Heart right ventricle (tissue), 16 donors: ENCODE measurements at places on chromosomes 13 and 19. TPM values are rescaled to one million over a fixed set of nuclear protein-coding genes. Genes with fewer than 3 reads are reported as not detected.

DNA sequence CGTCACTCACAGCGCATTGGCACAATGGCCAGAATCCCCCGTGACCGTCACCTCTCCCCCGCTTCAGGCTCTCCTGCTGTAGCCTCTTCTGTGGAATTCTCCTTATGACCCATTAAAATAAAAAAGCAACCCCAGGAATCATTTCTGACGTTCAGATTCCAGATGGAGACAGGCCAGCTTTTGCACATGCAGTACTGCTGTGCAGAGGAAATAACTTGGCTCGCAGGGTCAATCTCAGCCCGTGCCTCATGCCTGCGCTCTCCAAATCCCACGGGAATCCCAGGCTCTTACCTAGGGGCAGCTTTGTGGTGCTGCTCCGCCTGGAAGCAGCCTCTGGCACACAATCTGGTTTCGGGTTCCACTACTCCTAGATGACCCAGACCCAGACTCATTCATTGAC, 32.7 kb upstream of the SOX1 start:
- H3K27me3 ChIP-seq: peaks cover 8% of the 10 kb centered on the region
- no peaks in the 10 kb centered on the region for H3K4me1 ChIP-seq
- H3K36me3 ChIP-seq: no peaks in the 10 kb centered on the region
- H3K4me3 ChIP-seq: no peak overlapping the region
- no peak for DNase-seq

RINL gene
- 2.9 TPM for total RNA-seq

GRCh38 chr19:49741210-49741844, 21.8 kb downstream of the TSKS start:
- no peak overlapping the region for H3K4me3 ChIP-seq
- DNase-seq: no peak
- H3K4me1 ChIP-seq: no peaks in the 10 kb centered on the region
- no peaks in the 10 kb centered on the region for H3K27me3 ChIP-seq
- no peak overlapping the region for H3K27ac ChIP-seq

DNA sequence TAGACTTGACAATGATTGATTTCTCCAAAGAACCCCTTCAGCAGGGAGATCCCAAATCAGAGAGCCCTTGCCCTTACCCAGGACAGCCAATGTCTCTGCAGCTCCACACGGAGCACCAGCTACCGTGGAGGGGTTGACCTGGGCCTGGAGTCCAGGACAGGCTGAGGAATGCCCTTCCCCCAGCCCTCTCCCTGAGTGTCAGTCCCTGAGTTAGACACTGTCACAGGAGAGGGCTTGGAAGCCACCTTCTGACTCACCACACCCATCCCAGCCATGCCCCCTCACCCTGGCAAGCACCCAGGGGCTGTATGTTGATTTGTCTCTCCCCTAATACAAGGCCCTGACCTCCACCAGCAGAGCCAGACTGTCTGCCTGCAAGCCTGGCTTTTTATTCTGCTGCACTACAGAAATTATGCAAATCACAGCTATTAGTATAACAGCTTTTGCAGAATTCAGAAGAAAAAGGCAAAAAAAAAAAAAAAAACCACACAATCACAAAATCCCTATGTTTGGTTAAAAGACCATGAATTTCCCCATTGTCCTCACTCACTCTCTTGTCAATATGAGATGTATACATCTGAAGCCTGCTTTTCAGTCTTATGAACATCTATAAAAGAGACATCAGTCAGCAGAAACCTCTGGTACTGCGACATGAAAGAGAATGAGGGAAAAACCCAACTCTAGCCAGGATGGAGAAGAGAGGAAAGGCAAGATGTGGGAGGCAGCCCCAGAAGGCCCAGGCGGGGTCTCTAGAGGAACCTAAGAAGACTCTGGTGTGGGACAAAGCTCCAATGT, 240.7 kb downstream of the UQCRFS1 start:
- H3K36me3 ChIP-seq: no peaks in the 10 kb centered on the region
- no peaks in the 10 kb centered on the region for H3K4me1 ChIP-seq
- no peak for DNase-seq

- no peak for DNase-seq
- no peaks in the 10 kb centered on the region for H3K4me1 ChIP-seq
- H3K27me3 ChIP-seq: no peaks in the 10 kb centered on the region
- no peak overlapping the region for H3K27ac ChIP-seq
- H3K36me3 ChIP-seq: no peaks in the 10 kb centered on the region
Observed at GRCh38 chr19:35179830-35180229, 25.3 kb downstream of the FXYD5 start.

DNA sequence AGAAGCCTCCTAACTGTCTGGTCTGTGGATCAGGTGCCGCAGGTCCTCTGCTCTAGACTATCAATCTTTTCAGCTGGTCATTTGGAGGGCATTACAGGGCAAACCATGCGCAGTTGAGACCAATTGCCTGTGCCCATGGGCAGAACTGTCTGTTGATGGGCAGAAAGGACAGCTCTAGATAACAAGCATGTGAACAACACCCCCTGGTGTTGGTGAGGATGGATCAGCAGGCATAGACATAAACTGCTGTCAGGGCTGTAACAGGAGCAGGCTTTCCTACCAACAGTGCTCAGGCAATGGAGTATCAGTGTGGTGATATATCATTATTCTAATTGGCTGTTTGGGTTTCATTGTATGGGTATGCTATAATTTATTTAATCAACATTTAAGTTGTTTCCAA, 104.7 kb upstream of the KL start:
- no peaks in the 10 kb centered on the region for H3K36me3 ChIP-seq
- H3K27me3 ChIP-seq: no peaks in the 10 kb centered on the region
- no peaks in the 10 kb centered on the region for H3K4me1 ChIP-seq
- H3K4me3 ChIP-seq: no peak overlapping the region

DNA sequence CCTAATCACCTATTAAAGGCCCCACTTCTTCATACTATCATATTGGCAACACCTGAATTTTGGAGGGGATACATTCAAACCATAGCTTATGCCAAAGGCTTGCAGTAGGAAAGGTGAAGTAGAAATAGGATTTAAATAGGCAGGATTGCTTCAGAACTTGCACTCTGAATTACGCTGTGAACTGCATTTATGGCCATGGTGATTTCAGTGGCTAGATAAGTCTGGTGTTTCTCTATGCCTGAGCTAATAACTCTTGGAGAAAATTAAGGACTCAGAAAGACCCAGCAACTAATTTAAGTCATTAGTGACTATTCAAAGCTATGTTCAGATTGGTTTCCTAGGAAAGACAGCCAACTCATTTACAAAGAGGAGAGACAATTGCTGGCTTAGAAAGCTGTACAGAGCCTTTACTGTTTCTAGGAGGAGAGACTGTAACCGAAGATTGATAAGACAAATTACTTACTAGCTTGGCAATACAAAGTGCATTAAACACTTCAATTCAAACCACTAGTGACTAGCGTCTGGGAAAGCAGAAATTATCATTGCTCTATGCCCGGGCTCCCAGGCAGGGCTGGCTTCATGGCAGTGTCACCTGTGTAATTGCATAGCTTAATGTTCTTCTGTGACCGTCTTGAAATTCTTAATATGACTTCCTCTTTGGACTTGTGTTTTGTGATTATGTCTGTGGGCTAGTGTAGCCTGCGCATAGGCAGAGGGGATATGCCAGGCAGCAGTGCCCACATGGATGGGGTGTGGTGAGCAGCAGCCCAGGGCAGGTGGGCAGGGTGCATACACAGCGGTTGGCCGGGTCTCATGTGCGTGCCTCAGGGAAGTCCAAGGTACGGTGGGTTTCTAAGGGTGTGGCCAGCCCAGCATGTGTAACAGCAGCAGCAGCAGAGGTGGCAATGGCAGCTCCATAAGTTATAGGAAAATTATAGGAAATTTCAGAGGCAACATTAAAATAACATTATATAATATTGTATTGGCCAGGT, 60.1 kb downstream of the KL start:
- no peaks in the 10 kb centered on the region for H3K4me1 ChIP-seq
- no peak for DNase-seq
- no peak overlapping the region for H3K4me3 ChIP-seq
- H3K27me3 ChIP-seq: no peaks in the 10 kb centered on the region
- no peak overlapping the region for H3K27ac ChIP-seq
- no peaks in the 10 kb centered on the region for H3K36me3 ChIP-seq
